Epithelial cell of esophagus (primary cell): ENCODE measurements at places on chromosomes 7 and 10.

- DNase-seq: no peak
Observed at GRCh38 chr7:117023325-117023854, 70.1 kb downstream of the ST7 start.

- DNase-seq: no peak
Observed at GRCh38 chr7:95919556-95919955, 147.2 kb downstream of the DYNC1I1 start.

DNA sequence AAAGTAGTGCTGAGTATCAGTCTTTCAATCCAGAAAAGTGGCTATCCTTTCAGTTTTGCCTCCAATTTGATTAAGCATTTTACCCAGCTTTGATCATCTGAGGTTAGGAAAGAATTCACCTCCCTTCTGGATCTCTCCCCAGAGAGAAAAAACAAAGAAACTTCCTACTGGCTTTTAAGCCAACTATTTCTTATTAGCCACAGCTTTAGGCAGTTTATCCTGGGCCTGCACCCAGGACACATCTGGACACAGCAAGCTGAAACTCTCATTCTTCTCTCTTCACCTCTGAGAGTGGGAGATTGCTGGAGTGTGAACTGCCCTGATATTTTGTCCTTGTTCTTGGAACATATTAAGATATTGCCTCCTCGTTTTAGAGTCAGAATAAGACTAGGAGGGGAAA is 43.5 kb upstream of the LSM8 start:
- no peak for DNase-seq

GRCh38 chr10:95761939-95762492 is 6.1 kb downstream of the ENTPD1 start:
- no peak for DNase-seq

- no peak for DNase-seq
Observed at GRCh38 chr7:3937146-3937545, 636.1 kb downstream of the SDK1 start.

- no peak for DNase-seq
Observed at GRCh38 chr7:117424090-117424829, 3.0 kb downstream of the ASZ1 start.

- peak; percentile 96 for DNase-seq
Observed at GRCh38 chr7:2109936-2110609, 122.7 kb downstream of the MAD1L1 start.

DNA sequence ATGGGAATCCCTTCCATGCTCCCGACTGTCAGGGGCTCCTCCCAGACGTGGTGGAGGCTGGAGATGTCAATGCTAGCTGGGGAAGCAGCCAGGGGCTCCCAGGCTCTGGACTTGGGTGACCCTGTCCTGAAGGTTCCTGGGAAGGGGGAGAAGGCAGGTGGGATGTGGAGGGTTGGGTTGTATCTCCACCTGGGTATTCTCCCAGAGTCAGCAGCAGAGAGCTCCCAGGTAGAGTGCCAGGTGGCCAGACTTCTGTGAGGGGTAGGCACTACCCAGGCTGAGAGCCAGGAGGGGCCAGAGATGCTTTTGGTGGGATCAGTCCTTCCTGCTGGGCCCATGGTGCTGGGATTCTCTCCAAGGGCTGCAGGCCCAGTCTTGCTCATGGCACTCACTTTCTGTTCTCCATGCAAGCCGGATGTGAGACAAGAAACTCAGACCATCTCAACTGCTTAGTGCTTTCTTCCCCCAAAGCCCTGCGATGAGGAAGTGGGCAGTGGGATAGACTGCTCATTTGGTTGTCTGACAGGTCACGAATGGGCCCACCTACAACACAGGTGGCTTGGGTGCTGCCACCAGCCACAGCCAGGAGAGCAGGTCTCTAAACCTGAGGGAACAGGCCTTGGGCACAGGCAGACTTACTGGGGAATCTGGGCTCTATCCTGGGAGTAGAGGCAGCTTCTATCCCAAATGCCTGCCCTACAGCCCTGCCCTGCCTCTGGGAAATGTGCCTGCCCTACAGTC is 52.5 kb upstream of the CAMK2B start:
- peak; percentile 73 for DNase-seq

GRCh38 chr7:44967571-44968446 is 11.0 kb downstream of the MYO1G start:
- DNase-seq: no peak

GRCh38 chr7:29199776-29200175 is 5.2 kb downstream of the CHN2 start:
- DNase-seq: no peak

- DNase-seq: peak; percentile 2
Observed at GRCh38 chr7:82131215-82131614, 312.4 kb downstream of the CACNA2D1 start.

GRCh38 chr7:135734343-135734689 is 6.3 kb upstream of the SLC13A4 start:
- DNase-seq: no peak
